Left renal cortex interstitium (tissue), 4 donors: ENCODE measurements at places on chromosomes 12 and 14. TPM values are rescaled to one million over a fixed set of nuclear protein-coding genes. Genes with fewer than 3 reads are reported as not detected.
A peak's percentile ranks its signal among the peaks of the same experiment; 100 is the strongest.

- DNase-seq = no peak
Measured at GRCh38 chr14:68896132-68896531, 83.0 kb downstream of the ACTN1 start.

- DNase-seq = no peak
Measured at GRCh38 chr12:57497223-57498131, 9.6 kb downstream of the MARS1 start.

DNA sequence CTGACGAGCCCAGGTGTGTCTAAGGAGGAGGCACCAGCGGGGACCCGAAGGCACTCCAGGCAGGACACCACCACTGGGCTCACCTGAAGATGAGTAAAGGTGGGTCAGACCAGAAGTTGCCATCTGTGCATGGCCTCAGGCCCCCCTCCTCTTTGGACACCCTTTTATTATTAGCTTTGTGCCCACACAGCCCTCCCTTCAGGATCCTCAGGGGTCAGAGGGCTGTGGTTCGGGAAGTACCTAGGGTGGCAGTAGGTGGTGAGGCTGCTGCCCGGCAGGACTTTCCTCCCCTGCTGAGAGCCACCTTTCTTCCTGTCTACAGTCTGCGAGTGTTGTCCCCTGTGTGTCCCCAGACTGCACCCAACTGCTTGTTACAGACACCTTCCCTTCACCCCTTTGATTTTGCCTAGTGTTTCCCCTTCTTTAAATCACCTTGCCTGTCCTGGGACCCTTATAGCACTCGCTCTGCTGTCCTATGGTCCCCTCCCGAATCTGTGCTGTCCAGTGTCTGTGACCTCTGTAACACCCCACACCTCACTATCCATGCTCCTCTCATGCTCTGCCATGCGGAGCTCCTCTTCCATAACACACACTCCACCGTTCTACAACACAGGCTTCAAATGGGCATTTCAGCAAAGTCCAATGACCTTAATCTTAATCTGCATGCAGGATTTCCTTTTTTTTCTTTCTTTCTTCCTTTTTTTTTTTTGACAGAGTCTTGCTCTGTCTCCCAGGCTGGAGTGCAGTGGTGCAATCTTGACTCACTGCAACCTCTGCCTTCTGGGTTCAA lies 25.7 kb downstream of the SOAT2 start:
- DNase-seq = no peak

- no peak for DNase-seq
Measured at GRCh38 chr12:97283297-97283696, 179.3 kb upstream of the RMST start.

DNA sequence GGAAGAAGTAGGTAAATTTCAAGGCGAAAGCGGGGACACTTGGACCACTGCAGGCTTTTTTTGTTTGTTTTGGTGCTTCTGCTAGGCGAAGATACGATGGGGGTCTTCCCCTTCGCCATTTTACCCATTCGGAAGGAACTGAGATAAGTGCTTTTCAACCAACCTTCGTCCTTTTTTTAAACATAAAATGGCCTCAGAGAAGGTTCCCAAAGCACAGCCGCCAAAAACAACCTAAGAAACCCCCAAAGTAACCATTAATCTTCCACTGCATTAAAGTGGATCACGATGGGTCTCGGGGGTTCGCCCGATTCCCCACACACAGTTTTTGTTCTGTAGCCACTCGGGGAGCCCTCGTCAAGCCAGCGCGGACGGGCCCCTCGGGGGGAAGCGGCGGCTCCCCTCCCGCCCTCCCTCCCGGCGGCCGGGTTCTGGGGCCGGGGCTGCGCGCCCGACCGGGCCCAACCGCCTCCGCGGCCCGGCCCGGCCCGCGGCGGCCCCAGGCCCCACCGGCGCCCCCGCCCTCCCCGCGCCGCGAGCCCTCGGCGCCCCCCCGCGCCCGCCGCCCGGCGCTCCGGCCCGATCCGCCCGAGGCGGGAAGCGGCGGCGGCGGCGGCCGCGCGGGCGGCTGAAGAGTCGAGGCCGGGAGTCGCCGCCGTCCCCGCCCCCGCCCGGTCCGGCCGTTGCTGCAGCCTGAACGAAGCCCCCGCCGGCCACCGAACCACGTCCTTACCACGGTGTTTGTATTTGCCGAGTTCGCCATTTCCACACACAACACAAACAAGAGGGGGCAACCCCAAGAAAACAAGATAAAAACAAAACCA lies 790 bp downstream of the GTF2A1 start:
- DNase-seq = peak; percentile 55

DNA sequence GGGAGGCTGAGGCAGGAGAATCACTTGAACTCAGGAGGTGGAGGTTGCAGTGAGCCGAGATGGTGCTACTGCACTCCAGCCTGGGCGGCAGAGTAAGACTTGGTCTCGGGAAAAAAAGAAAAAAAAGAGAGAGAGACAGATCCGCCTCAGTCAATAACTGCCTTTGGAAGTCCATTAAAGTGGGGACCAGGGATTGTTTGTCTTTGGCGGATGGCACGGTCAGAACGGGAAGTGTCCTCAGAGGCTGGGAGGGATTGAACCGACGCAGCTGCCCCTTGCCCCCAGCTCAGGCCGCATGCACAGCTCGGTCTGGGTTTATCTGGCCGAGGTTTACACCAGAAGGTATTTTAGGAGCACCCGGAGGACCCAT lies 54.4 kb downstream of the TESC start:
- no peak for DNase-seq

DNA sequence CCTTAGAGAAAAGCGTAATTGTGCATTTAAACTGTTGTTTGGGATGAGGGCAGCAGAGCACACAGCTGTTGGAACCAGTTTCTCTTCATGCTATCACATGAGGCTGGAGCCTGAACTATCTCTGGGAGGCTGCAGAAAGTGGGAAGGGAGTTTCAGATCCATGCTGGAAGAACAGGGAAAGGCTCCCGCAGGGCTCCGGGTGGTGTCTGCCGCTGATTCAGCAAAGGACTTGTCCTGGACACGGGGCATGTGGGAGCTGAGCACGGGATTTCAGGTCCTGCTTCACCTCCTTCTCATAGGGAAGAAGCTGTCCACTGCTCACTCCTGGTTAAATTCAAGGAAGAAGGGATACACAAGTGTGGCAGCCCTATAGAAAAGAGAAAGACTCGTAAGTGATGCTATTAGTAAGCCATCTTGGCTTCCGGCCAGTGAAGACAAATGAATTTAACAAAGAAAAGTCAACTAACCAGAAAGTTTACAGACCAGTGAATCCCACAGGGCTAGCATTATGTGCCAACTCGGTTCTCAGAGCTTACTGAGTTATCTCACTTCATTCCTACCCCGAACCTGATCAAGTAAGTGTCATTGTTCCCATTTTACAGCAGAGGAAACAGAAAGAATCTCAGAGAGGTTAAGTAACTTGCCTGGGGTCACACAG lies 6.7 kb upstream of the FZD10 start:
- DNase-seq = no peak

DNA sequence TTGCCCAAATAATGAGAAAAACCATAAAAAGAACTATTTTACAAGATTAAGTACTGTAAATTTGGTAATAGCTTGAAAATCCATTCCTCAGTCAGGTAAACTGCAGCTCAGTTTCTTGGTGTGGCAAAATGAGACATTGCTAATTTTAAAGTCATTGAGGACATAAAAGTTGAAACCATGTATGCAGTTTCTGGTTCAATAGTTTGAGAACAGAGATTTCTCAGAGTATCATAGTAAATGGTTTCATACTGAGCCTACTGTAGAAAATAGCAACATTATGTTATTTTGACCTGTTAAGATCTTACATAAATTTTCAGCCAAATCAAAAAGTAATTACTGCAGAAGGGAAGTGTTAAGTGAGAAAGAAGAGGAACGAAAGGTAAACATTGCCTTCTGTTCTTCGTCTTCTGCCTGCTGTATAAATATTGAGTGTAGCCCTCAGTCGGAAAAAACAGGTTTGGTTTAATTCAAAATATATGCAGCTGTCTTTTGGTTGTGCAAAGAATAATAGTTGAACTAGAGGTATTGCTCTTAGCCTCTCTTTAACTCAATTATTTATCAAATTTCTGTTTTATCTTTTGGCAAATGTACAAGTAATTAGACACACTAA lies 119.6 kb downstream of the SYNE2 start:
- DNase-seq = no peak

GRCh38 chr12:28700161-28700560 lies 448.9 kb upstream of the FAR2 start:
- no peak for DNase-seq

GRCh38 chr14:23605931-23606585 lies 27.5 kb upstream of the JPH4 start:
- DNase-seq = no peak

GRCh38 chr12:75289753-75290152 lies 40.4 kb downstream of the CAPS2 start:
- no peak for DNase-seq

DNA sequence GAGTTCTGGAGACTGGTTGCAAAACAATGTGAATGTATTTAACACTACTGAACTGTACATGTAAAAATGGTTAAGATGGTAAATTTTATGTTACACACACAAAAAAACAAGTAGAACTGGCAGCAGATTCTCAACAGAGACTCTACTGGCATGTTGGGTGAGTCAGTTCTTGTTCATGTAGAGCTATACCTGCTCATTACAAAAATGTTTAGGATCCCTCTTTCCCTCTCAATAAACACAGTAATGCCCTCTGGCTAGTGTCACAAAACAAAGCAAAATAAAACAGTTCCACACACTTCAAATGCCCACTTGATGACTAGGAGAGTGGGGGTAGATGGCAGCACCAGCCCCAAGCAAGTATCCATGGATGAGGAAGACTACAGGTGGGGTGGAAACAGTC lies 13.7 kb upstream of the ZNF740 start:
- no peak for DNase-seq

GRCh38 chr14:57066887-57067513 lies 201.7 kb downstream of the EXOC5 start:
- no peak for DNase-seq

GRCh38 chr14:34161351-34162082 lies 210.6 kb upstream of the EGLN3 start:
- no peak for DNase-seq

DNA sequence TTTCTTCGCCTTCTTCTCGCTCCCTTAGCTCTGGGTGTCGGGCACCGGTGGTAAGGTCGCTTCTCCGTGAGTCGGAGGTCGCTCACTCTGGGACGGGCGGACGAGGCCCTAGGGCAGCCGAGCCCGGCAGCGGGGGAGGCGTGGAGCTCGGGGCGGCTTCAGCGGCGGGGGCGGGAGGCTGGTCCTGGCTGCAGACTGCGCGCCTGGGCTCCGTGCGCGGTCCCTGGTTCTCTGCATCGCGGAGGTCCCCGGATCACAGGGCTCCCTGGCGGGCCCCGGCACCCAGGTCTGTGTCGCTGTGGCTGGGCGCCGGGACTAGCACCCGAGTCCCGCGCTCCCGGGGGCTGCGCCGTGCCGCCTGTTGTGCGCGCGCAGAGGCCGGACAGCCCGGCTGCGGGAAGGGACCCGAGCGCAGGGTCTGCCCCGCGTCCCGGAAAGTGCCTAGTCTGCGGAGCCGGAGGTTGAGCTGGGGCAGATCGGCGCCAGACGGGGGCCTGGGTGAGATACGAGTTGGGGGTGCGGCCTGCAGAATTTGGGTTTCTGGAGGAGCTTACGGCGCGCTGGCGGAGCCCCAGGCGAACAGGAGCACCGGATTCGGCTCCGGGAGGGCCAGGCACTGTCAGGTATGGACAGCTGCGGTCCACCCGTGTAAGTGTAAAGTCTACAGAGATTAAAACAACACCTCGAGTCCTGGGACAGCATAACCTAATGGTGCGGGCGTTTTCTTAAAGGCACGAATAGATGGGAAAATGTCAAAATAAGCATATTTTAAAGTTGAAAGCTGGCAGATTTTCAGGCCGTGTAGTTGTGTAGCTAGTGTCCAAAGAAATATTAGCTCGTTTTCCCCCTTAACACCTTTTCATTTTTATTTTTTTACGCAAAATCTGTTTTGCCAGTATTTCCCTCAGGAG lies 713 bp downstream of the FRMD6 start:
- DNase-seq = no peak

- no peak for DNase-seq
Measured at GRCh38 chr12:104665296-104665695, 208.5 kb downstream of the CHST11 start.

GRCh38 chr12:129351481-129351880 lies 498.2 kb downstream of the GLT1D1 start:
- no peak for DNase-seq

DNA sequence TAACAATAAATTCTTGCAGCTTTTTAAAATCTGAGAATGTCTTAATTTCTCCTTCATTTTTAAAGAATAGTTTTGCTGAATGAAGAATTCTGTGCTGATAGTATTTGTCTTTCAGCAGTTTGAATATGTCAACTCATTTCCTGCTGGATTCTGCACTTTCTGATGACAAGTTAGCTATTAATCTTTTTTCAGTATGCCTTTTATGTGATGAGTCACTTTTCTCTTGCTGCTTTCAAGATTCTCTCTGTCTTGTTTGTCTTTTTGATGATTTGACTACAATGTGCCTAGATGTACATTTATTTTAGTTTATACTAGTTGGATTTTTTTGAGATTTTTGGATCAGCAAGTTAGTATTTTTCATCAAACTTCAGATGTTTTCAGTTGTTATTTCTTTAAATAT lies 87.9 kb upstream of the AVPR1A start:
- no peak for DNase-seq

GRCh38 chr12:7102582-7102981 lies 6.4 kb downstream of the C1RL start:
- no peak for DNase-seq

DNA sequence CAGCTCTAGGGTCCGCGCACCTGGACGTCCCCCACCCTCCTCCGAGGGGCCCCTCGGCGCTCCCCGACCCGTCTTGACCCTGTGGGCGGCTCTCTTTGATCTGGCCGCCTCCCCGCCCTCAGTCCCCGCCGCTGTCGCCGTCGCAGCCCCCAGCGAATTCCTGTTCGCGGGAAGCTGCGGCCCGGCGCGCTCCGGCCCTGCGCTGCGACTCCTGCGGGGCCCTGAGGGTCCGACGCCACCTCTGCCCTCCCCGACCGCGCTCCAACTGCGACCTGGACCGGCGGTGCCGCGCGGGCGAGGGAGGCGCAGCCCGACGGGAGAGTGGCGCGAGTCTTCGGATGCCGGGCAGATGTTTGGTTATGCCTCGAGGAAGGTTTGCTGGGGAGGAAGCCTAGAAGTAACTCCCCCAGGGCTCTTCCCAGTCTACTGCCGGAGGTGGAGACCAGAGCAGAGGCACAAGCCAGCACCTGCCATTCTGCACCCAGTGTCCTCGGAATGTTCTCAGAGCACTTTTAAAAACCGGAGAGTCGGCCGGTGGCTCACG lies 440 bp upstream of the ISM2 start:
- no peak for DNase-seq

GRCh38 chr12:124720681-124721500 lies 142.8 kb downstream of the SCARB1 start:
- DNase-seq = no peak

GRCh38 chr12:108642899-108643654 lies 9.4 kb upstream of the SELPLG start:
- DNase-seq = no peak

LUM gene
- 34.2 TPM for polyA plus RNA-seq

C12orf60 gene
- 4.5 TPM for polyA plus RNA-seq

GPX2 gene
- 2.4 TPM for polyA plus RNA-seq

CMA1 gene
- 0.29 TPM for polyA plus RNA-seq

EXOC3L4 gene
- polyA plus RNA-seq = 2.5 TPM

FLVCR2 gene
- 5.5 TPM for polyA plus RNA-seq

MYO1A gene
- 0.16 TPM for polyA plus RNA-seq

LAG3 gene
- polyA plus RNA-seq = 1.7 TPM

TMEM120B gene
- polyA plus RNA-seq = 10.2 TPM
